ENCODE measurements at places on chromosomes 3 and 15. TPM values are rescaled to one million over a fixed set of nuclear protein-coding genes. Genes with fewer than 3 reads are reported as not detected.

Gene MORC1
- not detected for total RNA-seq

Gene CCR8
- total RNA-seq: not detected

Gene LRRC31
- not detected for total RNA-seq

Gene CCR3
- 0.09 TPM for total RNA-seq

Gene ATP13A5
- not detected for total RNA-seq

Gene NR2E3
- total RNA-seq: 0.09 TPM

Gene LRRN1
- not detected for total RNA-seq

Gene MAGI1
- 11.3 TPM for total RNA-seq

Gene SPINK8
- total RNA-seq: not detected

Gene EFCC1
- under 0.01 TPM for total RNA-seq

Gene ASTE1
- total RNA-seq: 4.9 TPM

Gene STRIT1
- total RNA-seq: not detected

Gene COLQ
- total RNA-seq: 0.43 TPM

Gene CATSPER2
- total RNA-seq: 1.3 TPM
